ENCODE measurements at places on chromosomes 7 and 10. TPM values are rescaled to one million over a fixed set of nuclear protein-coding genes. Genes with fewer than 3 reads are reported as not detected.
A peak's percentile ranks its signal among the peaks of the same experiment; 100 is the strongest.

LIPK gene
- not detected for total RNA-seq

BTBD16 gene
- not detected for total RNA-seq

ADRB1 gene
- total RNA-seq, result not detected

PRLHR gene
- not detected for total RNA-seq

EBF3 gene
- under 0.01 TPM for total RNA-seq

CFAP70 gene
- total RNA-seq, result 1.3 TPM

RNF32 gene
- total RNA-seq, result 2.8 TPM

GRCh38 chr10:78327778-78328591 lies 294.3 kb downstream of the RPS24 start:
- no peak for DNase-seq

DNA sequence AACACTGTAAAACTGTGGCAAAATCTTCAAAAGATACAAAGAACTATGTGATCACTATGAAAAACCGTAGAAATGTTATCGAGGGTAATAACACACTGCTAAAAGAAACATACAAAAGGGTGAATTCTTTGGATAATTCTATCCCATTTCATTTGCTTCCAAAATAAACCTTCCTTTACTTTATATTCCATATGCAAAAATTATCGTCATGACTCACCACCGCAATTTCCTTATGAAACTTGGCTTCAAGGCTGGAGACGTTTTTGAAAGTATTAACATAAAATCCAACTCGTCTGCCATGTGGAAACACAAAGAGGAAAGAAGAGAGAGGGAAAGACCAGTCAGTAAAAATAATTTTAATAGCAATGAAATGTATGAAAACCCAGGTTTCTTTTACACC lies 165.2 kb downstream of the AMPH start:
- DNase-seq, result peak; percentile 28

DNA sequence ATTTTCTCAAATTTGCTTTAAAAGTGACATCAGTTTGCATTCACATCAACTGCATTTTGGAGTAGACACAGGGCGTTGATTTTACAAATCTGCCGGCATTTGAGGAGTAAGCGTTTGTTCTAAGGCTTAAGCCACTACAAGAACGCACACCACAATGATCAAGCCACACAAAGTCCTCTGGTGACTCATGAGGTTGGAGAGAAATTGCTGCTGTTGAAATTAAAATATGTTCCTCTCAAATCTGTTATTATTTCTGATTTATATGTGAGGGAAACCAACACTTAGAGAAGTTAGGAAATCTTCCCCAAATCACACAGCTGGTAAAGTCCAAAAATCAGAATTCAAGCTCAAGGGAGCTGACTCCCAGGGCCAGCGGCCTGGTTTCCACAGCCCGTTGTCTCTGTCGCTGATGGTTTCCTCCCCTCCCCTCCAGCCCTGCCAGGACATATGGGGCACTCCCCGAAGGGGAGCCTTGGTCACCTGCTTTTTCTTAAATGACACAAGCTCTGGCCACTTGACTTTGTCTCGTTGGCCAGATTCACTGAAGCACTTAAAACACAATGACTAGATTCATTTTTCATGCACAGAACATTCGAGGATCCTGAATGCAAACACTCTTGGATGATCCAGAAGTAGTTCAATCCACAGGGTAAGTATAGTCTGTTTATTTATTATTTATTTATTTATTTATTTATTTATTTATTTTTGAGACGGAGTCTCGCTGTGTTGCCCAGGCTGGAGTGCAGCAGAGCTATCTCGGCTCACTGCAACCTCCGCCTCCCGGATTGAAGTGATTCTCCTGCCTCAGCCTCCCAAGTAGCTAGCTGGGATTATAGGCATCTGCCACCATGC lies 29.2 kb upstream of the KLF6 start:
- DNase-seq, result peak; percentile 73

DNA sequence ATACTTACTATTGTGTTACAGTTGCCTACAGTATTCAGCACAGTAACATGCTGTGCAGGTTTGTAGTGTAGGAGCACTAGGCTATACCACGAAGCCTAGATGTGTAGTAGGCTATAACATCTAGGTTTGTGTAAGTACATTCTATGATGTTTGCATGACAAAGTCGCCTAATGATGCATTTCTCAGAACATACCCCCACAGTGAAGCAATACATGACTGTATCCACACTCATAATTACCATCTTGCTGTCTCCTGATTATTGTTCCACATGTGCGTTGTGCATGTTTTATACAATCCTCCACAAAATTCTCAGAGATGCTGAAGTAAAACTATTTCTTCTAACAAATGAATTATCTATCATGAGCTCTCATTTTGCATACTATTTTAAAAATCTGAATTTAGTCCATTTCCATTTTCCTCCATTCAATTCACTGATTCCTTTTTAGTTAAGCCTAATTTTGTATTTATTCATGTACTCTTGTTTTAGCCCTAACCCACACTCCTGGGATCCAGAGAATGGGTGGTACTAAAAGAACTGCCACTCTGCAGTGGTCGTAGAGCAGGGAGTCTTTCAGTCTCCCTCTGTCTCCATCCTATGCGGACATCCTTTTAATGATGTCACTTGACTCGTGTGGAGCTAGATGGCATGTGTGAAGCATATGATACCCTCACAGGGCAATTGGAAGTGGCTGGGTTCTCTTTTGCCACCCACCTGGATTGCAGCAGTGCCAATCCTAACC lies 67.6 kb upstream of the CAV2 start:
- no peak for DNase-seq

DNA sequence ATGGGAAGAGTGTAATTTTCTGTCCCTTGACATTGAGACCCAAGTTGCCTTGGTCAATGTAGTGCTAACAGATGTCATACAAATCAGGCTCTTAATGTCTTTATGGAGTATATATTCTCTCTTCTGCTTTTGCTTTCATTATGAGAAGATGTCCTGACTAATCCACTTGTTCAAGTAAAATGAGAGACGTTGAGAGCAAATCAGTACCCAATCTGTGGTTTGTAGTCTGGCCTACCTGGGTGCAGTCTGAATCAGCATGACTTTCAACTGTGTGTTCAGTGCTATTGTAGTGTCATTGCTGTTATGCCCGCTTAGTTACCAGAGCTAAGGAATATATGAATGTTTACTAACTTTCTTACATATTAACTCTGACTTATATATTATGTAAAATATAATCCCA lies 612.4 kb downstream of the ANKRD7 start:
- no peak for DNase-seq

- DNase-seq, result no peak
Observed at GRCh38 chr10:76552091-76552873, 1085.3 kb downstream of the KCNMA1 start.
